NCI-H748 treated with DMSO at 0.1 percent for 48 hours (cell line): ENCODE measurements at places on chromosomes 11 and 22.

DNA sequence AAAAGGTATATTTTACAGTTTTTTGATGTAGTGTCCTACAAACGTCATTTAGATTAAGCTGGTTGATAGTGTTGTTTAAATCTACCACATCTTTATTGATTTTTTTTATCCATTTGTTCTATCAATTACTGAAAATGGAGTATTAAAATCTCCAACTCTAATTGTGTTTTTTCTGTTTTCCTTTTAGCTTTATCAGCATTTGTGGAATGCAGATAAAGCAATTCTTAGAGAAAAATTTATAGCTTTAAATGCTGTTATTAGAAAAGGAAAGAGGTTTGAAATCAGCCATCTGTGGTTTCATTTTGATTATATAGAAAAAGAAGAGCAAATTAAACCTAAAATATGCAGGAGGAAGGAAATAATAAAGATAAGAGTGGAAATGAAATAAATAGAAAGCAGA lies 39.4 kb upstream of the CBX6 start:
- DNase-seq, result no peak

GRCh38 chr11:65593518-65594414 lies 1.8 kb downstream of the KCNK7 start:
- no peak for DNase-seq

- no peak for DNase-seq
Observed at GRCh38 chr22:28883917-28884746, 760 bp downstream of the ZNRF3 start.

DNA sequence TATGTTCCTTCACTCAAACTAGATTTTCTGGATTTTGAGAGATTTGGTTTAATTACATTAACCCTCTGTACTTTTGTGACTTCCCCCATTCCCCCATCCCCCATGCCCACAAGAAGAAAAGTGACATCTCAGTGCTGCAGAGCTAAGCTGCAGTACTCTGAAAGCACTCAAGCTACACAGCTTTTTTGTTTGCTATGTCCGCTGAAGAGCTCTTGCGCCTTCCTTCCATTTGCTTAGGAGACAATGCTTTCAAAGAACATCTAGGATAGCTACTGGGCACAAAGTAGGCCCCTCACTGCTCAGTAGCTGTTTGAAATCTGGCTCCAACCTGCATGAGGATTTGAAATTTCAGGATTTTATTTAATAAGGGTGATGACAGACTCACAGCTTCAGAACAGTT lies 69.7 kb downstream of the SLC17A6 start:
- DNase-seq, result no peak

DNA sequence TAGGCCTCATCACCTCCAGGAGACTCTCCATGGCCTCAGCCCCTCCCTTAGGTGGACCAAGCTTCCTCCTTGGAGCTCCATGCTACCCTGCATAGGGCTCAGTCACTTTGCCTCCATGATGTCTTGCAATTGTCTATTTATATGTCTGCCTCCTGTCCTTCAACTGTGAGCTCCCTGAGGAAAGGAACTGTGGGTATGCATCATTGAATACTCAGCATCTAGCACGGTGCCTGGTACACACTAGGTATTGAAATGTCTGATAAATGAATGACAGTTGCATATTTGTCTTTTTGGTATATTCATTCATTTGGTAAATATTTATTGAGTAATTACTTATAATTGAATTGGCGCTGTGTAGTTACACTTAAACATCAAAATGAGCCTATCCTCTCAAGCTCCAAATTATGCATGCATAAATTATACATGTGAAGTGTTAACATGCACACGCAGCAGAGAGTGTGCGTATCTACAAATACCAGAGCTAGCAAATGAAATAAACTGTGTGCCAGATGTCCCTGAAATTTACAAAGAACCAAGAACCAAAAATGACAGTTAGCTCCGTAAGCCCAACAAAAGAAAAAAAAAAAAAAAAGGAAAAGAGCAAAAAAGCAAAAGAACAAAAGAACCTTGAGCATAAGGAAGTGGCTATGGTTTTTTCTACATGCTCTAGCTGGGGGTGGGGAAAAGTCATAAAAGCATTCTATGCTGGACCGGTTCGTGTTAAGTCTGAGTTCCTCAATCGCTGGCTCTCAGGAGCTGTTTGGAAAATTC lies 25.2 kb downstream of the GRAP2 start:
- DNase-seq, result no peak
